Right ventricle myocardium inferior (tissue), 1 donor: ENCODE measurements at places on chromosomes 5 and 9.

DNA sequence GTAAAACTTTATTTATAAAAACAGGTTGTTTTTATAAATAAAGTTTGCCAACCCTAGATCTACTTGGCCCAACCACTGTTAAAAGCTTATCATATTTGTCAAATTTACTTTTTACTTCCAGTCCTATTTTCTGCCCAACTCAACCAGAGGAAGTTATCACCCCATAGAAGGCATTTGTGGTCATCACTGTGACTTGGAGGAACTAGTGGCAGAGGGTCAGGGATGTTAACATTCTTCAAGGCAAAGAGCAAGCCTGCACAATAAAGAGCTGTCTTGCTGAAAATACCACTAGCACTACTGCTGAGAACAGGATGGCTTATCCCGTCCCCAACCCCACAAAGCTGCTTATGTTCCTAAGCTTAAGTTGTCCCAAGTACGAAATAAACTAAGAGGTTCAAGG is 22.3 kb downstream of the TTC33 start:
- no peak for DNase-seq

- DNase-seq = no peak
Observed at GRCh38 chr5:72436796-72437471, 70.3 kb downstream of the ZNF366 start.

DNA sequence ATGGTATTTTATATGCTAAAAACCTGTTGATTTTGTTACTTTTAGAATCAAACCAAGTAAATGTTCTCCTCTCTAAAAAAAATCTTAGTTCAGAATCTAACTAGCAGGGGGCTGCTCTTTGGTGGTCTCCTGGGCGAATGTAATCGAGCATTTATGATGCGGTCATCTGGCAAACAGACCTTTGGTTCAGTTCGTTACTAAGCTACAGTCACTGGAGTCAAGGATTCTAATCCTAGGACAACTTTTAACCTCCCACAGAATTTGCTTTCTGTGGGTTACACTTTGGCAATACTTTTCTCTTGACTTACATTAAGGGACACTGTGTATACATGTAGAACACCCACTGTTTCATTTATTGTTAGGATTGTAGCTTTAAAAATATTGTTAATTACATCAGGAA is 26.3 kb upstream of the FREM1 start:
- no peak for DNase-seq

GRCh38 chr5:16626696-16627264 is 10.0 kb upstream of the RETREG1 start:
- no peak for DNase-seq

GRCh38 chr9:33244137-33244784 is 4.3 kb downstream of the SPINK4 start:
- no peak for DNase-seq

DNA sequence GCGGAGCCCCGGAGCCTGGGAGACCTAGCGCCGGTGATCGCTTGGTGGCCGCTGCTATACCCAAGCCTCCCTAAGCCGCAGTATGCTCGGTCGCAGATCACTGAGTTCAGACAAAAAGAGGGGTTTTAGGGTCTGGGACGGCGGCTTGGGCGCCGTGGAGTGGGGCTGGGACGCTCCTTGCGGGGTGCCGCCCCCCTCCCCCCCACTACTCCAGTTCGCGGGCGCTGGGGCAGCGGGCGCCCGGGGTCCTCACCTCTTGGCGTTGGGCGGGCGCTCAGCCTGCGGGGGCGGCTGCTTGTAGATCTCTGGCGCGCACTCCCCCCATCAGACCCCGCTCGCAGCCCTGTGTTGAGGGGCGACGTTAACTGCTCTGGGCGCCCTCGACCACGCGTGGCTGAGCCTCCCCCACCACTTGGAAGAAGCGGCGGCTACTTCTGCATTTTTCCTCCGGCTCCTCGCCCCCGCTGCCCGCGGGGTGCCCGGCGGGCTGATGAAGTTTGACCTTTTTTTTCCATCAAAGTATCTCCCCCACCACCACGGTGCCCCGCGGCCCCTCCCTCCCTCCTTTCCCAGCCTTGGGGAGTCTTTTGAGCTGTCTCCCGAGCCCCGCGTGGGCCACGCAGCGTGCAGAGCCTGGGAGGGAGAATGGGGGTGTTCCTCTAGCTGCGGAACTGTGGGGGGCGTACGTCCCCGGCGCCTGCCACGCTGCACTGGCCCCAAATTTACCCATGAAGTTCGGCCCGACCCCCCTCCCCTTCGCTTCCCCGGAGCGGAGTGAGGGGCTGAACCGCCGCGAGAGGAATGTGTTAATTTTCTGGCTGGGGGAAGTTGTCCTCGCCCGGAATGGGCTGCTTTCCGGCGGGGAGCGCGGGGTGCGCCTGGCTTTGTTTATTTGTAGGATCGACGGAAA is 1.2 kb downstream of the CXXC5 start:
- DNase-seq = peak; percentile 74

GRCh38 chr5:74020503-74020902 is 394.5 kb downstream of the ARHGEF28 start:
- no peak for DNase-seq

DNA sequence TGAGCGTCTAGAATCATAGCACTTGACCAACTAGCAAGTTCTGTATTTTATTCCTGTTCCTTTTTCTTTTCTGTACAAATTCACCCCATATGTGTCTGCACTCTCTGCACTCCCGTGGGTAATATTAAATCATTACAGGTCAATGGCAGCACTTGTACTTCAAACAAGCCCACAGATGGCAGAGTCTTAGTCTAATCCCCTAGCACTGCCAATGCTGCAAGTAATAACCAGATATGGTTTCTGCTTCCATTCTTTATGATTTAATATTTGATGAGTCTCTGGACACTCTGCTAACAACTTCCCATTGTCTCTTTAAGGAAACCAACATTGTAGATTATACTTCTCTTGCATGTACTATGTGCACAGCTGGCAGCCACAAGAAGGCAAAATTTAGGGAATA is 343.8 kb upstream of the CHD1 start:
- DNase-seq = no peak

DNA sequence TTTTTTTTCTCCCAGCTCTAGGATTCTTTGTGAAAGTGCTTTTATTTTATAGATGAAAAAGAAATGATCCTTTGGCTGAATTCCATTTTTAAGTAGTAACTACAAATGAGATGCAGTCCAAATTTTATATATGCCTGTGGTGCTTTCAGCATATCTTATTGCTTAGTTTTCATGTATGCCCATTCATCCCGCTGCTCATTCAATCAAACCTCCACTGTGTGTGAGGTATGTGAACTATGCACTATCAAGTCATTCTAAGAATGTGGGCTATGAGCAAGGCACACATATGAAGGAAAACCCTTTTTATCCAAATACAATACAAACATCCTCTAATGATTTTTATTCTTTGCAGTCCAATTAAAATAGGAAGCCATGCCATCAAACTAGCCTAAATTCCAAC is 1069.1 kb upstream of the DMAC1 start:
- no peak for DNase-seq

DNA sequence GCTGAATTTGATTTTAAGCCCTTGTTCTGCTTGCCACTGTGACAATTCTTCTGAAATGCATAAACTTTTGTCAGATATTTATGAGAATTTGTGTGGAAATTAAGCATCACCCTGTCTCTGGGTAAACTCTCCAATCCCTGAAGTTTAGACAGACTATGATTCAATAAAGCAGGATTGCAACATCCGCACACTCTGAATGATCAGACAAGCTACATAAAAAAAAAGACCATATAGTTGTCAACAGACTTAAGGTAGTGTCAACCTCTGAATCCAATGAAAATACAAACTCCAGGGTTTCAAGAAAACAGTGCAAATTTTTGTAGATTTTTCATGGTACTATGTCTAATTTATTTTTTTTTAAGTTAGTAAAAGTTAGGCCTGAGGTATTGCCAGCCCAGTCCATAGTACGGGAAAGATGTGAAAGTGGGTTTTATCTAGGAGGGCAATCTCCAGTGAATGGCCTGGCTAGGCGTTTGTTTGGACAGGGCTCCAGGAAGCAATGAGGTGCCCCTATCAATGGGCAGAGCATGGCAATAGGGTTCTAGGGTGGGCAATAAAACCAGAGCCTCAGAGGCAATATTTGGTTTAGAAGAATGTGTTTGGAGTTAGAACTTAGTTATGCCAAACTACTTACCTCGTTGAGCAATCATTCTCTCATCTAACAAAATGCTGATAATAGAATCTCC is 762.6 kb upstream of the SEMA6A start:
- no peak for DNase-seq

DNA sequence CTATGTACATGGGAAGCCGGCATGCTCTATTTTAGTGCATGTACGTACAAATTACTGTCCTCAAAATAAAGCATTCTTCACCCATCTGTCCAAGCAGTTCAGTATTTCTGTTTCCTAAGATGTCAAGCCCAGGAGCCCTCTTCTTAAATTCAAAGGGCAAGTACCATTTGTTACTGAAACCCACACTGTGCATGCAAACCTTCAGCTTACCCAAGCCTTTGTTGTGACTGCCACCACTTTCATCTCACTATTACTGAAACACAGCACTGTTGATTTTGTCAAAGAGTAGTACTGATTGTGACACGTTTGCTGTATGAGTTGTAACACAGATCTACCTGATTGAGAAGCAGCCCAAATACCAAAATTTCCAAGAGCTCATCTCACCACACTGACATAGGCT is 390.4 kb upstream of the IZUMO3 start:
- DNase-seq = no peak
